ENCODE measurements at places on chromosomes 3 and 15.

DNA sequence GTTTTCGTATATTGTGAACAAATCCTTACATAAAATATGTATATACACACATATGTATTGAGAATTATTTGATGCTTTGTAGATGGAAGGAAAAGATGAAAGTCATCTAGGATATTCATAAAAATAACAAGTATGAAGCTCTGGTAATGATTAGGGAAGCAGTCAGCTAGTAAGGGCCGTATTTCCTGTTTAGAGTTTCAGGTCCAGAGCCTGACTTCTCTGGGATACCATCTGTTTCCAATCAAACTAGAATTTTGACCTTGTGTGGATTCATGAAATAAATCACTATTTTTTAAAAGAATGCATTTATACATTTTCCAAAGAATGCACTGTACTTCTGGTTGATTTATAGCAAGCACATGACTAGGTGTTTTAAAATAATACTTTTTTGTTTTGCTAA lies 156.1 kb upstream of the CGNL1 start:
- no peak for DNase-seq

DNA sequence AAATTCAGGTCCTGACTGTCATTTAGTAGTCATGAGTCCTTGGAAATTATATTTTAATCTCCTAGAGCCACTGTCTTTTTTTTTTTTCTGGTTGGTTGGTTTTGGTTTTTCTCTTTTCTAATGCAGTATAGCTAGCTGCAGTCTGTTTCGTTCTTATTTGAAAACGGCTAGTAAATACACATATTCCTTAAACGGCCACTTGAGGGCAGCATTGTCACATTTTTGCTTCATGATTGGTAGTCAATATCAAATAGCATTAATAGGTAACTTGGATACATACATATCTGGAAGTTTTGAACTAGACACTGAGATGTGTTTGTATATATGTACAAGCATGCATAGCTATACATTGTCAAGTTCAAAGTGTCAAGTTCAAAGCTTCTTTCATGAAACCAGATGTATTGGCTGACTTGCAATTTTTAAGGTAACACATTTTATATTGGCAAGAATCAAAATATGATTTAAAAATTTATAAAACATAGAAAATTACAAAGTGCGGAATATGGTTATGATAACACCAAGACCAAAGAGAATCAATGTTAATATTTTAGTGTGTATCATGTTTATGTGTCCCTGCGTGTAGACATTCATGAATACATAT lies 22.5 kb downstream of the GABRA5 start:
- no peak for DNase-seq

GRCh38 chr3:56704706-56705105 lies 21.6 kb upstream of the TASOR start:
- no peak for DNase-seq

GRCh38 chr15:88215066-88215648 lies 41.4 kb downstream of the NTRK3 start:
- DNase-seq: no peak

DNA sequence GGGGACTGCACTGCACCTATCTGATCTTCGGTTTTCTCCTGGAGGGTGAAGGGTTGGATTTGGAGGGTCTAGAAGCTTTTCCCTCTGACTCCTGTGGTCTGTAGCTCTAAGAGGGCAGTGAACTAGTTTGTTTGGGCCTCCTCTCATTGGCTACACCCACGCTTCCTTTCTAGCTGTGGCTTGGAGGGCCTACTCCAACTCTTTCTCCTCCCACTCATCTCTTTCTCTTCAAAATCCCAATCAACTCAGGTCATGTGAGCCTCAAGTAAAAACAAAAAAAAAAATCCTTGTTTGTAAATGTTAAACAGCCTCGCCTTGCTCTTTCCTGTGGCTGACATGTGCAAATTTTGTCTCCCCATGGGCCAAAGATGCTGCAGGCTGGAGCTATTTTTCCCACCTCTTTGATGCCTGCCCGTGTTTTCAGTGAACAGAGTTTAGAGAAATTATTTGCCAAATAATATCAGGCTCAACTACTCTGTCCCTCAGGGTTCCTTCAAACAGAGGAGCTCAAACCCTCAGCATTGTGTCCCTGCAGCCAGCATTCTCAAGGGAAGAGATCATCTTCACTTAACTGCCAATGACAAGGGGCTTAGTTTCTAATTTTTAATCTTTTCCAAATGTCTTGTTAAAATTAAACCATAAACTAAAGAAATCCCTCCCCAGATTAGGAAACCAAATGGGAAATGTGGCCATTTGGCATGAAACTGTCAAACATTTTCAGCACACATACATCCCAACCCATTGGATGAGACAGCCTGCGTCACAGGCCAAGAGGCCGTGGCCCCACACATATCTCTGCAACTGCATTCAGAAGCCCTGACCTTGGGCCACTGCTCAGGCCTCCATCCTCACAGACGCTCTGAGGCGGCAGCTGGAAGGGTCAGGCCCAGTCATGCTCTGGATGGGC lies 114.8 kb upstream of the THBS1 start:
- no peak for DNase-seq

DNA sequence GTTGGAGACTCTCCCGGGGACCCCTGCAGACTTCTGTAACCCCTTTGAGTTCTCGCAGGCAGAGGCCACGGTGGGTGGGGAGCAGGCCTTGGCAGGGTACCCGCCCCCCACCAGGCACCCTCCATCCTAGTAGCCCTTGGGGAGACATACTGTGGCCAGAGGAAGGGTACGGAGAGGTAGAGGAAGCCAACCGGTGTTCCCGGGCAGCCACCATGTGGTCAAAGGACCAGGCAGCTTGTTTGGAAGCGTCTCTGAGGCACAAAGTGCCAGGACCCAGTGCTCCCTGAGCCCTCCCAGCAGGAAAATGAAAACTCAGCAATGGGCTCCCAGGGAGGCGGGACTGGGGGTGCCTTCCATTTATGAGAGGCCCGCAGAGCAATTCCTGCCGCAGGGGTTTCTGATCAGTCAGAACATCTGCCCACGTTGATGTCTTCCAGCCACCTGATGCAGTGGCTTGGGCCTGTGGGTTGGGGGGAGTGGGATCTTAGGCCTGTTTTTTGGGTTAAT lies 53.0 kb upstream of the CGNL1 start:
- DNase-seq: no peak

DNA sequence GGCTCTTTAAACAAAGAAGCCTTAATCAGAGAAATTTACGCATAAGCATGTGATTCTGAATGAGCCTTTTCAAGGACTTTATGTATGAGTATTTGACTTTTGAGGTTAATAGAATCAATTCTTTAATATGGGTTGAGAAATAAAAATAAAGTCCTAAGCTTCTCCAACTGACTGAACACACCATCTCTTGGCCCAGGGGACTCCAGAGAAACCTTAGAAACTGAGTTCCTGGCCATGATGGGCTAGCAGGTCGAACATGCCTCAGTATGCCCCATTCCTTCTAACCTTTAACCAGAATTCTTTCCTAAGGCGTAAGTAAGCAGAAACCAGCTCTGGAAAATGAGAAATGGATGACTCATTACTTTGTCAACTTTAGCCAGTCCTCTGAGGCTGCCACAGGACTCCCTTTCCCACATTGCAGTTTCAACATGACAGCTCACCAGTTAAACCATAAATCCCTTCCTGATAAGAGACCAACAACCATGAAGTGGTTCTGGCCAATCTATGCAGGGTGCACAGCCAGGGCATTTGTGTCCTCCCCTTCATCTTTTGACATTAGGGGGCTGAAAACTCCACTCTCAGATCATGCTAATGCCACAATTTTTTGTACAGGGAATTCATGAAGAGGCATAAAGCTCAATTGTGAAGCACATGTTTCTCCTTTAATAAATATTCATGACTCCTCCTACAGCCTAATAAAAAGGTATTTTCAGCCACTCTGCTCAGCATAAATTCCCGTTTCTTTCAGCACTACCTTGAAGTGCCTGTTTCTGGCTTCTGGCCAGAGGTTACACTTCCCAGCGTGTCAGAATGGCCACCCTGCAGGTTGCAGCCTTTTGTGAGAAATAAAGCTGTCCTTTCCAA lies 33.3 kb downstream of the TM4SF18 start:
- no peak for DNase-seq

DNA sequence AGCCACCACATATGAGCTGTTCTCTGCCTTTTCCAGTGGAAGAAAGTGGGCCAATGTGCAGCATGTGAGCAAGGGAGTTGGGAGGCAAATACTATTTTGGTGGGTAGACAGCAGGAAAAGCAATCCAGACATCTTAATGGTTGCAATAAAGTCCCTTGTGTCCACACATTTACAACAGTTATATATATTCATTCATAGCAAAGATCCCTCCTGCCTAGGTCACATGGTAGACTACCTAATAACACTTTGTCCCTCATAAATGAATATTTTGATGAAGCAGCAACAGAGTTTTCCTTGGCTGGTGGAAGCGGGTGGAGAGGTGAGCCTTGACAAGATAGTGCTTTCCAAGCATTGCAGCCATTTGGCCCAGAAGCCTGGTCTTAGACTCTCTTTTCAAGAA lies 6.2 kb upstream of the NSMCE3 start:
- no peak for DNase-seq

DNA sequence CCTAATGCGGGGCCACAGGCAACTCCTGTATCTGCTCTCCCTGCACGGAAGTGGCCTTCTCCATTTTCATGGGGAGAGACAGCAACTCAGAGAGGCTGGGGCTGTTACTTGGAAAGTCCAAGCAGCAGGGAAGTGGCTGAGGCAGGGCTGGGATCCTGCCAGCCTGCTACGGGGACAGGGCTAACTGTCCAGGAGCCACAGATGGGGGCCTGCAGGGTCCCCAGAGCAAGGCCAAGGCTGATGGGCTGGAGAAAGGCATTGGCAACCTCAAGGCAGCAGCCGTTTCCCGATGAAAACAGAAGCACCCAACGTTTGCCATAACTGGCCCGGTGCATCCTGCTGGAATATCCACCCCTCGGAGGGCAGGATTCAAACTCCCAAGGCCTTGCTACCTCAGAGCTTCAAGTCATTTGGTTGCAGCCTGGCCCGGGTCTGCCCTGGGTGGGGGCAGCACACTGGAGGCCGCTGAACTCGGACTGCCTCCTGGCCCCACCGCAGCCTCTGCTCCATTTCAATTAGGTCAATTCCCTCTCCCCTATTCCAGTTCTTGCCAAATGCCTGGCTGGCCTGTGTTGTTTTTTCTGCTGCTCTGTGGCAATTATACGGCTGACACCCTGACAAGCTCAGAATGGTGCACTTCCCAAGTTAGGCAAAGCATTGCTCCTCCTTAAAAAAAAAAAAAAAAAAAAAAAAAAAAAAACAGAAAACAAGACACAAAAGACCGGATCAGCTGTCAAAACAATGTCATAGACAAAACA lies 143.5 kb downstream of the NUP210 start:
- DNase-seq: no peak

DNA sequence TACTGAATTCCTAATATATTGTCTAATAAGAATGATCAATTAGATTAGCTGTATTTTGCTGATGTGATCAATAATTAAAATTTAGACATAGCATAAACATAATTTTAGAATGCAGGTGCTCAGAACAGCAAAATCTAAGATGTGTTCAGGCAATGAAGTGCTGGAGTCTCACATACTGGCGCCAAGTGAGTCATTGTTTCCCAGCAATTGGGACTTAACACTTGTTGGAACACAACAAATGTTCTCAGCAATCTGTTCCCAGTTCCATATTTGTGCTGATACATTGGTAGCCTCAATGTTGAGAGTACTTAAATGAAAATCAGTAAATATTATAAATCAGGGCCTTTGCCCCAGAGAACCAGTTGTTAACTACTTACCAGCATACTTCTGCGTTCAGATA lies 619.0 kb downstream of the ROBO1 start:
- no peak for DNase-seq

DNA sequence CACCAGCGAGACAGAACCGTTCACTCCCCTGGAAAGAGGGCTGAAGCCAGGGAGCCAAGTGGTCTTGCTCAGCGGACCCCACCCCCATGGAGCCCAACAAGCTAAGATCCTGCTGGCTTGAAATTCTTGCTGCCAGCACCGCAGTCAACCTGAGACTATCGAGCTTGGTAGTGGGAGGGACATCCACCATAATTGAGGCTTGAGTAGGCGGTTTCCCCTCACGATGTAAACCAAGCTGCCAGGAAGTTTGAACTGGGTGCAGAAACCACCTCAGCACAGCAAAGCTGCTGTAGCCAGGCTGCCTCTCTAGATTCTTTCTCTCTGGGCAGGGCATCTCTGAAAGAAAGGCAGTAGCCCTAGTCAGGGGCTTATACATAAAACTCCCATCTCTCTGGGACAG lies 151.0 kb downstream of the MBNL1 start:
- no peak for DNase-seq

- DNase-seq: no peak
These were observed 636.1 kb downstream of the MAGI1 start for GRCh38 chr3:65402597-65402996.

DNA sequence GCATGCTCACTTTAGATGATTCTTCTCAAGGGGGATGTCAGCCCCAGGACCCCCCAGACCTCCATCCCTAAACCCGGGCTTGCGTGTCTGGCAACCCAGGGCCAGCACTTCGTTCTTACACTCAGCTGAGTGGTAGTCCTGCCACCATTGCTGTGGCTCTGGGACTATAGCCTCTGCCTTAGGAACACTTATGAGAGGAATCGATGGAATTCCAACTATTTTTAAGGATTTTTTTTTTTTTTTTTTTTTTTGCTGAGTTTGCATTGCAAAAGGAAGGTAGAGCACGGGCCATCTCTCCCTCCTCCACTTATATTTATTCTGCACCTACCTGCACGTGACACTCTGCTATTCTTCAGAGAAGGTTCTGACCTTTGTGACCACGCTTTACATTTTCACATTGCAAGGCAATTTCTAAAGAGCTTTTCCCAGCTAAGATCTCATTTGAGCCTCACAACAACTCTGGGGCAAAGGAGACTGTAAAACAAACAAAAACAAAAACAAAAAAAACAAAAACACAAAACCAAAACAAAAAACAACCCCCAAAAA lies 113.9 kb downstream of the LPP start:
- DNase-seq: no peak

DNA sequence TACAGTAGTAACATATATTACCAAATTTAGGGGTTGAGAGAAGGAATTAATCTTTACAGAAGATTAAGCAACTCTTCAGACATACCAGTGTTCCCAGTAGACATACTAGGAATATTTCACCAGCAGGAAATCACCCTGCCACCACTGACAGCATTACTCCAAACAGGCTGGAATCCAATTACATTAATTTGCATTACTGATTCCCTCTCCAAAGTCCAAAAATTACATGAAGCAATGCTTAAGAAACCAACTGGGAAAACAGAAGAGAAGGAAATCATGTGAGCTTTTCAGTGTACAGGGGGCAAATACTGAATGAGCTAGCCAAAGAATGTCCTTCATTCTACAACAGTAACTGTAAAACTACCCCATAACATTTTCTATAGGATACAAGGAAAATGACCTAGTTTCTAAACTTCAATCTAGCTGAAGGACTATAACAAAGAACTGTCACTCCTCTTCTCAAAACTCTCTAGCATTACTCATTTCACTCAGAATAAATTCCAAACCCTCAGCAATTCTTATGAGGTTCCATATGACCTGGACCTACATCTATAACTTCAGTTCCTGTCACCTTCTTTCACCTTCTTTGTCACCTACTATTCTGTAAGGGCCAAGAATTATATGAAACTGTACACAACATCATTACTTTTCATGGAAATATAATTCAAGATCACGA lies 72.7 kb downstream of the INO80 start:
- no peak for DNase-seq

All from stimulated activated CD8-positive, alpha-beta memory T cell treated with anti-CD3 and anti-CD28 coated beads, Interleukin-15, amount 100 ng/mL, for 4 hours (primary cell).